Right renal cortex interstitium (tissue), 3 donors: ENCODE measurements at places on chromosomes 13 and 19.

- no peak for DNase-seq
Observed at GRCh38 chr19:46605356-46605821, 4.3 kb downstream of the CALM3 start.

- no peak for DNase-seq
Observed at GRCh38 chr13:60210510-60211330, 47.0 kb upstream of the DIAPH3 start.

DNA sequence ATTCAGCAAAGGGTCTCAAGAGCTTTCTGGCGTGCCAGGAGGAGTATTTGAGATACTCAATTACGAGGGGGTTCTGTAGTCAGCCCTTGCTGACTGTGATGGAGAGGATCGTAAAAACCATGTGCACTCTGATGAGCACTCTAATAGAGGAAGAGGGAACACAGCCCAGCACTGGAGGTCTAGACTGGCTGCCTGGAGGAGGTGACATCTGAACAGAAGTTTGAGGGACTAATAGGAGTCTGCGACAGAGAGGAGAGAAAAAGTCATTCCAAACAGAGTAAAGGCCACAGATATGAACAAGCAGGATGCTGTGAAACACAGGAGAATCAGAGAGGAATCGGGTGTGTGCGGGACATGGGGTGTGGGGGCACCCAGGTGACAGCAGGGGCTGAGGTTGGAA, 79.4 kb downstream of the DPF1 start:
- DNase-seq: no peak

DNA sequence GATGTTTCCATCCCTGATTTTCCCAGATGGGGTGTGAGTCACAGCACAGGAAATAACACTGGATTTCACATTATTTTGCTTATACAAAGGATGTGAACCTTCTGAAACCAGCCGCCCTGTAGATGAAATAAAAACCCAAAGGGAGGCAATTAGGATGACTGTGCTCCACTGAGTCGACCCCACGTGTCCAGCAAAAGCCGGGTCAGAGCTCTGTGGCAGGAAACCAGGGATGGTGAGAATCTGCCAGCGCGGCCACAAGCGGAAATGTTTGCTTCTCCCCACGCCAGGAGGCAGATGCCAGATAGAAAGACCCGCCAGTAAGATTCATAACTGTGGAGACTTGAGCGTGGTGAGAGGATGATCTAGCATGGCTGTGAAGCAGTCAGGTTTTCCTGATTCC, 764.4 kb downstream of the LIG4 start:
- DNase-seq: no peak

DNA sequence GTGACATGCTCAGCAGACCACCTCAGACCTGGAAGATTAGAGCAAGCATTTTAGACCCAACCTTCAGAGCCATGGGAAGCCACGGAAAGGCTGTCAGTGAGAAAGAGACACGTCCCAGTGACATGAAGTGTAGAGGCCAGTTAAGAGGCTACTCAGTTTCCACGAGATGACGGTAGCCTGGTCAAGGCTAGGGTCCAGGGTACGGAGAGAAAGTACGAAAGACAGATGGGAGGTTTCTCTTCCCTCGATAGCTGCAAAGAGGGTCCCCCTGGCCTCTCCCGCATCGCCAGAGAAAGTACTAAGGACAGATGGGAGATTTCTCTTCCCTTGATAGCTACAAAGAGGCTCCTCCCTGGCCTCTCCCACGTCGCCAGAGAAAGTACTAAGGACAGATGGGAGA, 8.6 kb downstream of the ZSCAN5A start:
- peak; percentile 26 for DNase-seq

- DNase-seq: no peak
Observed at GRCh38 chr13:96033220-96034015, 19.8 kb downstream of the UGGT2 start.

- DNase-seq: no peak
Observed at GRCh38 chr19:46860846-46861690, at the start of gene ARHGAP35. Gene ARHGAP35, plus strand, starts transcription at chr19:46860997. Its CDS starts 57,679 bp downstream, at chr19:46918676.

GRCh38 chr13:43054803-43055802, 31.7 kb downstream of the DNAJC15 start:
- peak; percentile 63 for DNase-seq

GRCh38 chr13:112124141-112124540, 57.2 kb downstream of the SOX1 start:
- DNase-seq: no peak

DNA sequence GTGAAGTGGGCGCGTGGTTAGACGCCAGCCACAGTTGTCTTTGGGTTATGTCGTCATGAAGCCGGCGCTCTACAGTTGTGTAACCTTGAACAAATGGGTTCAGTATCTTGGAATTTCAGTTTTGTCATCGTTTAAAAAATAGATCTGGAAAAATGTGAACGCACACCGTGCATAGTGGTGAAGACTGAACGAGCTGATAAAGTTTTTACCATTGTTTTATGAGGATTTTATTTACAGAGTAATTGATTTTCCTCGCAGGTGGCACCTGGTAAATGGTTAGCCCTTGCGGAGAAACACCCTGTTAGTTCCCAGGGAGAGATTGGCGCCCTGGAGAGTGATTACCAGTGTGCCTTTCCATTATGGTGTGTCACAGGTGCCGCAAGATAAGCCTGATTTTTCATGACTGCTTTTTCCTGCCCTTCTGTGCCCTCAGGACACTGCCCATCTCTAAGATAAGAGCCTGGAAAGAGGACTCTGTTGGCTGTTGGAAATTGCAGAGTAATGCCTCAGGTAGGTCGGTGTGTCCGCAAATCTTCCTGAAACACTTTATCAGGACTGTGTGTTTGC, 577 bp downstream of the ZNF181 start:
- peak; percentile 76 for DNase-seq

DNA sequence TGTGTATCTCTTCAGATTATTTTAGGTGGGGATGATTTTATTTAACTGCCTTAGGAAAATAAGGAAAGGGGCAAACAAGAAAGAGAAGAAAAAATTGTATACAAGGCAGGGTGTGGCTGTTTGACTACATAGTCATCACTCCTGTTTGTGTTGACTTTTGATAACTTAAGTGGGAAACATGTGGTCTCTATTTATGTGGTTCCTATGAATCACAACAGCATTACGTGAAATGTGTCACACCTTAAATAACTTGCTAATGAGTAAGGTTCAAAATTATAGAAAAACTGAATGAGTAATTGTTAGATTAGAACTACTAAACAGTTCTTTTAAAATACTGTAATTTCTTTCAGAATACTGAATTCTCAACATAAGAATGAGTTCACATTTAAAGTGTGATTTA, 69.3 kb downstream of the LMO7 start:
- no peak for DNase-seq

- DNase-seq: no peak
Observed at GRCh38 chr19:28598861-28599260, 614.1 kb downstream of the UQCRFS1 start.

DNA sequence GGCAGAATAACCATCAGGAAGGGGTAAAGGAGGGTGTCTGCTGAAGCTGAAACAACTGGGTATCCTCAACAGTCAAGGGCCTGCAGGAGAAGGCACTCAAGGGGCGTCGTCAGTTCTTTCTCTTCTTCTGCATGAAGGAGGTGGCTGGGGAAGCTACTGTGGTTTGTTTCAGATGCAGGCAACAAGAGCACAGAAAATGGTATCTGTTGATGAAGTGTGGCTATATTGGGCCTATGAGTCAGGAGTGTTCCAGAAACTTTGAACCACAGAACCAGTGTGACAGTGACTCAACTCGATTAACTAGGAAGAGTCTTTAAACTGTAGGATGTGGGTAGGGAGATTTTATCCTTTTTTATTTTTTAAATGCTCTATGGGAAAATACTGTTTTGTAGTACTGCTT, 686.3 kb downstream of the FGF9 start:
- DNase-seq: no peak

- DNase-seq: no peak
Observed at GRCh38 chr19:15831626-15832025, 16.2 kb upstream of the OR10H1 start.

GRCh38 chr13:68173111-68173510, 943.0 kb upstream of the PCDH9 start:
- DNase-seq: no peak

GRCh38 chr13:27088619-27089018, 83.0 kb downstream of the USP12 start:
- DNase-seq: no peak

DNA sequence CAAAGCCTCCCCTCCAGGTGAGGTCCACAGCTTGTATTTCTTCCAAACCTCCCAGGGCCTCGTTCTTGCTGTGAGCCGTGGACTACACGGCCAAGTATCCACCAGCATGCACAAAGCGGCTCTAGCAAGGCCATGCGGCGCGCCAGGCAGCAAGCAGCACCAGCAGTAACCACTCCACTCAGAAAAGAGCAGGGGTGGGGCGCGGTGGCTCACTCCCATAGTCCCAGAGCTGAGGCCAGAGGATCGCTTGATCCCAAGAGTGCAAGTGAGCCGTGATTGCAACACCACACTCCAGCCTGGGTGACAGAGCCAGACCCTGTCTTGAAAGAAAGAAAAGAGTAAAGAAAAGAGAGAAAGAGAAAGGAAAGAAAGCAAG, 4.7 kb downstream of the CCDC8 start:
- no peak for DNase-seq

GRCh38 chr13:51243832-51244231, 21.6 kb downstream of the FAM124A start:
- no peak for DNase-seq

DNA sequence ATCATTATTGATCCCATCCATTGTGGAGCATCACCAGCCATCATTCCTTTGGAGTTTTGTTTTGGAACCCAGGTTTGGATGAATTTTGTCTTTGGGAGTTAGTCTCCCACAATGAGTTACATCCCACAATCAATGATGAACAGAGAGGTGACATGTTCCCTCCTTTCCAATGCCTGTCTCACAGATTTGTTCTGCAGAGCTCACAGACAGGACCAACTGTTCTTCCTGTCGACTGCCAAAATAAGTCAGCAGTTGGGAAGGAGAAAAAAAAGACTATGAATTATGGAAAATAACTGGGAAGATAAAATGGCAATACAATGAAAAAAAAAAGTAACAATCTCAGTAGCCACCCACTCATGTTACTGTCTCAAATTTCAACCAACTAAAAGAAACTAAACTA, 489.1 kb downstream of the MYO16 start:
- DNase-seq: no peak

- no peak for DNase-seq
Observed at GRCh38 chr19:4454747-4455718, 2.6 kb downstream of the UBXN6 start.

DNA sequence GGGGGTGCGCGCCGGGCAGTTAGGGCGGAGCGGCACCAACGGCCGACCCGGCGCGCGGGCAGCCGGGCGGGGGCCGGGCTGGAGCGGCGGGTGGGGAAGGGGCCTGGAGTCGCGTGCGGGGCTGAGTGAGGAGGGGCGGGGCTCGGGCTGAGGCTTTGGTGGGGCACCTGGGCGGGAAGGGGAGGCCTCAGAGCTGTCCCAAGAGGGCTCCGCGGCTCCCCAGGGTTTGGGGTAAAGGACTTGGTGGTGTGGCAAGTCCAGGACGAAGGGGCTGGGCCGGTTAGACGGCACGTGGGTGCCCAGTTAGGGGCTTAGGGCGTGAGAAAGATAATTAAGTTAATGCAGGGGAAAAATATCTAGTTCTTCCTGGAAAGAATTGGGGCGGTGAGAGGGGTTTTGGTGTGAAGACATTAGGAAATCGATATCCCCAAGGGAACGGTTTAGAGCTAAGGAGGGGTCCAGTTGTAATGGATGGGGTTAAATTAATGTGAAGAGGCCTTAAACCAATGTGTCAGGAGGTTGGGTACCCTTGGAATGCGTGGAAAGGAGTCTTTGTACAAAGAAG, 496 bp downstream of the ZNF574 start:
- no peak for DNase-seq

GRCh38 chr13:80551650-80552497, 210.9 kb upstream of the SPRY2 start:
- no peak for DNase-seq

GRCh38 chr13:23074075-23074828, 106.5 kb upstream of the SGCG start:
- no peak for DNase-seq

DNA sequence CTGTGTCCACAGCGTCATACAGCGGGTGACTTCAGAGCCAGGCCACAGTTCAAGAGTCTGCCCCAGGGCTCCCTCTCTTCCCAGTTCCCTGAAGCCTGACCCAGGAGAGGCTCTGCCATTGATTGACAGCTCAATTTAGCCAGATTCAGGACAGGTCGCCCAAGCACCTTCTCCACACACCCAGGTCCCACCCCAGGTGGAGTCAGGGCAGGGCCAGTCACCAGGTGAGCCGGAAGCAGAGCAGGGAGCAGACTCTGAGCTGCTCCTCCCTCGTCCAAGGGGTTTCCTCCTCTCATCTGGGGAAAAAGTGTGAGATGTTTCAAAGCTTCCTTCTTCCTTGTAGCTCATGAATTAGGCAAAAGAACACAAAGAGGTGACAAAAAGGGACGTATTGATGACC, 5.6 kb downstream of the CEACAM7 start:
- DNase-seq: no peak

DNA sequence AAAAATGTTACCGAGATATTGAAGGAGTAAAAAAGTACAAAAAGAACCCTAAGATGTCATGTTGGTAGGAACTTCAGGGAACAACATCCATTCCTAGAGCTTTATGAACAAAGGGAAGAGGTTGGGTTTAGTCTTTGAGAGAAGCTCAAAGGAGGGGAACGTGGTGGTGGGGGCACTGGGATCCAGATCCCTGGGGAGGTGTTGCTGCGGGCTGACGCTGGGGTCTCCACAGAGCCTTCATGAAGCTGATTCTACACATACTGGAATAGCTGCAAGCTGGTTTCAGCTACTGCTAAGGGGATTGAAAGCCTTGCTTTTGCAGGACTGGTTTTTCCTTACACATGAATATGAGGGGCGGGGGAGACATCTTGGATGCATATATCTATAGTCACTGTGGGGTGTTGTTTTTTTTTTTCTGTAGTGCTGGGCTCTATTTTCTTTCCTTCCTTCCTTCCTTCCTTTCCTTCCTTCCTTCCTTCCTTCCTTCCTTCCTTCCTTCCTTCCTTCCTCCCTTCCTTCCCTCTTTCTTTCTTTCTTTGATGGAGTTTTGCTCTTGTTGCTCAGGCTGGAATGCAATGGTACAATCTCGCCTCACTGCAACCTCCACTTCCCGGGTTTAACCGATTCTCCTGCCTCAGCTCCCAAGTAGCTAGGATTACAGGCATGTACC, 6.5 kb upstream of the MZF1 start:
- no peak for DNase-seq

DNA sequence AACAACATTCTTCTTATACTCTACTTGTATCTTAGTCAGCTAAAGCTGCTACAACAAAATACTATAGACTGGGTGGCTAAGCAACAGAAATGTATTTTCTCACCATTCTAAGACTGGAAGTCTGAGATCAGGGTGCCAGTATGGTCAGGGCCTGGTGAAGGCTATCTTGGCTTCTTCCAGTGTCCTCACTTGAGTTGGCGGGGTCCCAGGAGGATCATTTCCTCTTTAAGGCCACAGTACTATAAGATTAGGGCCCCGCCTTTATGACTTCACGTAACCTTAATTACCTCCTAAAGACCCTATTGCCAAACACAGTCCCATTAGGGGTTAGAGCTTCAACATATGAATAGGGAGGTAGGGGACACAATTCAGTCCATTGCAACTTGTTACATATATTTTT, 30.7 kb upstream of the DOCK9 start:
- no peak for DNase-seq

- DNase-seq: no peak
Observed at GRCh38 chr13:33520468-33520839, 234.9 kb upstream of the STARD13 start.
